ENCODE measurements at places on chromosomes 6 and 20. TPM values are rescaled to one million over a fixed set of nuclear protein-coding genes. Genes with fewer than 3 reads are reported as not detected.

DNA sequence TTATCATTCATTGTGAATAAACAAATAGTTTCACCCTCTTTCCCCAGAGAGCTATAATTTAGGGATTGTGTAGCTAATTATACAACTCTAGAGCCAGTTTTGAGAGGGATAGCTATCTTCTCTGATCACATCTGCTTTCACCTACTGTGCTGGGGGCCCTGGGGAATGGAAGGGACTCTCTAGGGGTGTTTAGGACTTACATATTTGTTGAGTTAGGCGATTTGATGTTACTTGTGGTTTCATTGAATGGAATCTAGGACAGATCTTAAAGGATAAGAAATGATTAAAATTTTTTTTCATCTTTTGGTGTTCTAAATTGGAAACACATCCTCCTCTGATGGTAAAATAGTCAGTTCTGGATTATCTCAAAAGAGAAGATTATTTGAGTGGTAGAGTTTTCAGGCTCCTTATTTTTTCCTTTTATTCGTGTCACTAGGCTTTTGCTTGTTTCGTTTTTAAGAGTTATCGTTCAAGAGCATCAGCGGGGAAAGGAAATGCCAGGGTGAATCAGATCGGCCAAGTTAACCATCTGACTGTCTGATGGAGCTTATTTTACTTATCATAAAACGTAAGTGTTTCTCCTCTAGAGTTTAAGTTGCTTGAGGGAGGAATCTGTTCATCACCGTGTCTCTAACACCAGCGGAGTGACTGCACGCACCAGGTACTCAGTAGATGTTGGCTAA is 236.7 kb downstream of the FARS2 start:
- no peaks in the 10 kb centered on the region for H3K27me3 ChIP-seq
- H3K36me3 ChIP-seq = no peaks in the 10 kb centered on the region
- no peak overlapping the region for H3K4me3 ChIP-seq
- H3K27ac ChIP-seq = no peak overlapping the region

GHRH gene
- total RNA-seq = not detected

MICB gene
- total RNA-seq = 26.3 TPM

TRIM31 gene
- 0.20 TPM for total RNA-seq

MYCT1 gene
- total RNA-seq = not detected

TMEM14A gene
- 9.5 TPM for total RNA-seq

WTAP gene
- total RNA-seq = 151 TPM

DNA sequence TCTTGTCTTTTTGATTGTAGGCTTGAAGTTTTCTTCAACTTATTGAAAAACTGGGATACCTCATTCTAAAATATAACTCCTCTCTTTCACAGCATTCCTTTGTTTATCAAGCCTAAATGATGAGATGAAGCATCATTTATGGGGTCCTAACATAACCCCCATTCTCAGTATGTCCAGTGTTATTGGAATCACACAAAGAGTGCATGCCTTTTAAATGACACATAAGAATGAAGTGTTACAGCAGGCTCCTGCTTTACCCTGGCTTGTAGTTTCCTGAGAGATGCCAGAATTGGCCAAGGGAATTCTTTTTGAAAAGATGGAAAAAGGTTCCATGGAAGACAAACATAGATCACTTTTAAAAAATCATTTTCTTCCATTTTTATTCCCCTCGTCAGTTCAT is 502.4 kb downstream of the BCKDHB start:
- no peak overlapping the region for H3K4me3 ChIP-seq
- H3K27ac ChIP-seq = no peak overlapping the region
- no peaks in the 10 kb centered on the region for H3K36me3 ChIP-seq
- no peaks in the 10 kb centered on the region for H3K4me1 ChIP-seq
- no peaks in the 10 kb centered on the region for H3K27me3 ChIP-seq

Measured in CD4-positive, alpha-beta memory T cell (primary cell).